Diencephalon (tissue), 1 donor: ENCODE measurements at places on chromosomes 2 and 18. TPM values are rescaled to one million over a fixed set of nuclear protein-coding genes. Genes with fewer than 3 reads are reported as not detected.

Gene TMEM17
- total RNA-seq = 7.8 TPM

Gene ABCB11
- total RNA-seq = 1.2 TPM

Gene DYNAP
- not detected for total RNA-seq

Gene IL36B
- total RNA-seq = not detected

Gene SIX2
- not detected for total RNA-seq

Gene CHRNG
- not detected for total RNA-seq

Gene CPLX4
- total RNA-seq = not detected

Gene ZSWIM2
- total RNA-seq = 0.23 TPM

Gene ZNF804A
- 16.8 TPM for total RNA-seq

Gene EGR4
- 0.23 TPM for total RNA-seq

Gene ZBTB7C
- 9.9 TPM for total RNA-seq

Gene GCG
- total RNA-seq = not detected

Gene IL1RN
- total RNA-seq = not detected

Gene SERPINE2
- 73.6 TPM for total RNA-seq

Gene SPEG
- 18.2 TPM for total RNA-seq

Gene AMER3
- 33.7 TPM for total RNA-seq

Gene CRYGC
- total RNA-seq = not detected

Gene CAB39
- 148 TPM for total RNA-seq

Gene IL18RAP
- not detected for total RNA-seq

Gene NEURL3
- total RNA-seq = not detected

Gene MDH1B
- 13.4 TPM for total RNA-seq

Gene NTSR2
- 4.2 TPM for total RNA-seq

Gene SLC4A3
- total RNA-seq = 50.5 TPM

Gene CROCC2
- total RNA-seq = 1.4 TPM

Gene UPP2
- 0.69 TPM for total RNA-seq

Gene YPEL5
- total RNA-seq = 112 TPM

Gene LRPPRC
- 117 TPM for total RNA-seq
